ENCODE measurements at places on chromosomes 1 and 21.
A peak's percentile ranks its signal among the peaks of the same experiment; 100 is the strongest.

- no peak for DNase-seq
Measured at GRCh38 chr1:212118872-212119260, 83.3 kb downstream of the DTL start.

DNA sequence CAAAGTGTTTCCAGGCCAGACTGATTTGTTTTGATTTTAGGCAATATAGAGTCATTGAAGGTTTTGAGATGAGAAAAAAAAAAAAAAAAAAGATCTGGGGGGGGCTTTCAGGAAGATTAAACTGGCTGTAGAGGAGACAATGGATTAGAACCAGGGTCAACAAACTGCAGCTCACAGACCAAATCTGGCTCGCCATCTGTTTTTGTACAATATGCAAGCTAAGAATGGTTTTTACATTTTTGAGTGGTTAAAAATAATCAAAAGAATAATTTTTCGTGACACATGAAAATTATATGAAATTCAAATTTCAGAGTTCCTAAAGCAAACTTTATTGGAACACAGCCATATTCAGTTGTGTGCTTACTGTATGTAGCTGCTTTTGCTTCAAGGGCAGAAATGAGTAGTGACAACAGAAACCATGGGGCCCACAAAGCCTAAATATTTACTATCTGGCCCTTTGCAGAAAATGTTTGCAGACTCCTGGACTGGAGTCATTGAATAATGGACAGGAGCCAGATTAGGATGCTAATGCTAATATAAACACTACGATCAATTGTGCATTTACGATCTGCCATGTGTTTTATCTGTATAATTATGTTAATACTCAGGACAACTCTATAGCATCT lies 375.7 kb upstream of the DAB1 start:
- DNase-seq, result no peak

- peak; percentile 58 for DNase-seq
Measured at GRCh38 chr1:110879758-110880606, 7.0 kb downstream of the CD53 start.

GRCh38 chr21:42202321-42202720 lies 16.6 kb upstream of the ABCG1 start:
- no peak for DNase-seq

DNA sequence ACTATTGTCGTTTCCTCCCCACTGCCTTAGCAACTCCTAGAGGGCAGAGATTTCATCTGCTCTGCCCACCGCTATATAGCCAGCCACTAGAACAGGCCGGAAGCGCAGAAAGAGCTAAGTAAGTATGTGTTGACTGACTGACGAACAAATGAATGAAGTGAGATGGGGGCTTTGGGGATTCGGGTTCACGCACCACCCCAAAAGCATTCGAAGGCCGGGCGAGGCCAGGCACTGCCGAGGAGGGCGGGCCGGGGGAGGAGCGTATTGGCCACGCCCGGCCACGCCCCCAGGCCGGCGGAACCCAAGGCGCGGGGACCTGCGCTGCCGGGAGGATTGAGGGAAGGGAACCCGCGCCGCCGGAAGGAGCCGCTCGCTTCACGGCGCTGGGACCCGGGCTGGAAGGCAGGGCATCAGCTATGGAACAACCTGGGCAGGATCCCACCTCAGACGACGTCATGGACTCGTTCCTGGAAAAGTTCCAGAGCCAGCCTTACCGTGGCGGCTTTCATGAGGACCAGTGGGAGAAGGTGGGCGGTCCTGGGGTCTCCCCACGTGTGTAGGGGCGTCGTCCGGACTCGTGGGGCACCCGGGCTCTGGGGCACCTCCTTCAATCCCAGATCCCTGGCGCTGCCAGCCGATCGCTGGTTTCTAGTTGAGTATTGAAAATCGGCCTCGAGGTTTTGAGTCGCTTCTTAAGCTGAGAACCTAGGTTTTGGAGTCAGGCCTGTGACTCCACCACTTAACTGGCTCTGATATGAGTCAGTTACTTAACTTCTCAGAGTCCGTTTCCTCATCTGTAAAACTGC lies at the start of gene TTC4:
Gene TTC4 (plus strand): TSS at position 369 of the 806 bp plus-strand sequence. CDS start 48 bp downstream, at position 417.
- peak; percentile 84 for DNase-seq

DNA sequence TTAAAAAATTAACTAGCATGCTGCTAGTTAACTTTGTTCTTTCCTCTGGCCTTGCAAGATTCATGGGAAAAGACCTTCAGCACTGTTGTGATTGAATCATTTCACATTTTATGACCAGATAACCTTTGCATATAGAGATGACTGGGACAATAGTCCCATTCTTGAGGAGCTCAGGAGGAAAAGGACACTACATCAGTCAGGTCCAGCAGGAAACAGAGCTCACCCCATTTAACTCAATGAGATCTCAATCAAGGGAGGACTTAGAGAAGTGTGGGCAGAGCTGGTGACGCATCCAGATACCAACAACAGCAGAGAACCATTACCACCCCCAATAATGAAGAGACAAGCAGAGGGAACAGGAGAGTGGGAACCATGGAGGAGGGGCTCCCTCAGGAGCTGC lies 109.4 kb upstream of the GUCA2B start:
- DNase-seq, result no peak

DNA sequence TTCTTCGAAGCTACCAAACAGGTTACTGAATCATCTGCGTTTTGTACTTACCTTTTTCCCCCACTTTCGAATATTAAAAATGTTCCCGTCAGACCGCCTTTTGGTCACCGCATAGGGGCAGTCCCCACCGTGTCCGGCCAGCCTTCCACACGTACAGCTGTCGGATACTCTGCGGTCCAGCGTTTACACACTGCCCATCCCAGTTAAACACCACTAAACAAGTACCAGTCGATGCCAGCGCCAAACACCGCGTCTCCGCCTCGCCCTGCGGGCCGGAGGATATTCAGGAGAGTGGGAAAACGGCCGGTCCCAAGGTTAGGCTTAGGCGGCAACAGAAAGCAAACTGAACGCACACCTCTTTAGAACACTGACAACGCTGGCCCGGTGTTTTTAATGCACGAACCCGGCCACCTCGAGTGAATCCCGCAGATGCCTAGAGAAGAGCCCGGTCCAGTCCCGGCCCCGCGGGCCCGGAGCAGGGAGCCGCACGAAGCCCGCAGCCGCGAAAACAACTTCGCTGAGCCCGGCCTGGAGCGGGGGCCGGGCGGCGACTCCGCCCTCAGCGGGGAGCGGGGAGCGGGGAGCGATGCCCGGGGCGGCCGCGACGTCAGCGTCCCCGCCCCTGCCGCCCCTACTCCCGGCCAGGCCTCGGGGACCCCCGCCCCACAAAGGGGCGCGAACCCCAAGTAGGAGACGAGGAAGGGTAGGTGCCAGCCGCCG lies 730 bp upstream of the PHF13 start:
- no peak for DNase-seq

DNA sequence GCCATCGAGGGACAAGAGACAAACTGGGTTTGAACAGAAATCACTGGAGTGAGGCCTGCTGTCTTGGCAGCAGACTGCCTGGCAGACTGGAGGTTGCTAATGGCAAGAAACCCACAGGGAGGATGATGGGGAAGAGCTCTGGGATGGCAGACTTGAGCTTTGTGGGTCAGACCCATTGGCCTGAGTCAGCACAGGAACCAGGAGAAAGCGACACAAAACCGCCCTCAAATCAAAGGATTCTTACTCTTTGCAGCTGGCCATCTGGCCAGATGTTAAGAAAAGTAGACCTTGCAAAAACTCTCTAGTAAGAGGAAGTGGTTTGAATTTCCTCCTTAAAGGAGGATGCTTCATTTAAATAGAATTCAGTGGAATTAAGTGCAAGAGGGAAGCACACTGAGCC lies 195.2 kb upstream of the JUN start:
- no peak for DNase-seq

GRCh38 chr1:6028042-6028850 lies 17.4 kb upstream of the KCNAB2 start:
- no peak for DNase-seq

- no peak for DNase-seq
Measured at GRCh38 chr1:94244816-94245215, 7.4 kb upstream of the ARHGAP29 start.

DNA sequence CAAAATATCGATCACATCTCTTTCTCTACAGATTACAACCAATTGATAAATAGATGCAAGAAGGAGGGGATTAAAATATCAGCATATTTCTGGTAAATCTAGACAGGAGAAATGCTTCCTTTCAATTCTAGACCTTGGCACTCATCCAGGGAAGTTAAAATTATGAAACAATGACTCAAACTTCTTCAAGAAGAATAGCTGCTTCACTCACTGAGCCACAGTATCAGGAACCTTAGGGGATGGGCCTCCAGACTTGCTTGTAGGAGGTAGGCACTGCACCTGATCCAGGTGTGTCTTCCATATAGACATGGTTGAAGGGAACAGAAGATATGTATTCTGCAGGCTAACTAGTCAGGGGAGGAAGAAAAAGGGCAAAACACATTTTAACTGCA lies 9.8 kb downstream of the SLAMF7 start:
- no peak for DNase-seq

GRCh38 chr1:18458133-18459092 lies 22.3 kb upstream of the KLHDC7A start:
- DNase-seq, result no peak

DNA sequence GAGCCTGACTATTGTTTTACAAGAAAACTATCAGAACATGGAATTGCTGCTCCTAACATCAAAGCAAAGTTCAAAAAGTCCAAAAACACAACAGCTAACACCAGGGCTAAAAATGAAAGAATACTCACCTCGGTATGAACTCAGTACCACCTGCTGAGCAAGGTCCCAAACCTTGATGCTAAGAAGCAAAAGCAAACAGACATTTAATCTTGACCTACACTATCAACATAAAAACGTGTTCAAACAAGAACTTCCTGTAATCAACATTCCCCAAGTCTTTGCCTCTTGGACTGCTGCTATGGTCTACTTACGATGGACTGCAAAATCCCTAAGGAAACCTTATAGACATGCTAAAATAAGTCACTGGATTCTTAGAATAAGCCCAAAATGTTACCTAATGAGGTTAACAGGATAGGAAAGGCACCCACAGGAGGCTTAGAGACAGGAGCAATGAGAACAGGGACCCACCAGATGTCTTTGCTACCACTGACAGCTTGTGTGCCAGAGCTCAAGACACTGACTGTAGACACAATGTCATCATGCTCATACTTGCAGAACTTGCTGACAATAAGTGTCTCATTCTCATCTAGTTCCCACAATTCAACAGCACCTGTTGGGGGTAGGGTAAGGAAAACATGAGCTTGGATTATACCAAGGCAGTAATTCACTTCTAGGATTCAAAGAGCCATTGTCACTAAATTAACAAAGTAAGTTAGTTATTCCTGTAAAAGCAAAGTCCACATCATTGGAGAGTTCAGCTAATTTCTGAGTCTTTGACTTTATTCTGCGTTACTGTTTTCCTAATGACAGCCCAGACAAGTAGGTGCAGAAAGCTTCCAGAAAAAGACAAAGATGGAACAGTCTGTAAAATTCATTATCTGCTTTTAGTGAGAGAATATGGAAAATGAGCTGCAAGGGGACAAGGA lies 1.8 kb downstream of the WDR77 start:
- no peak for DNase-seq

DNA sequence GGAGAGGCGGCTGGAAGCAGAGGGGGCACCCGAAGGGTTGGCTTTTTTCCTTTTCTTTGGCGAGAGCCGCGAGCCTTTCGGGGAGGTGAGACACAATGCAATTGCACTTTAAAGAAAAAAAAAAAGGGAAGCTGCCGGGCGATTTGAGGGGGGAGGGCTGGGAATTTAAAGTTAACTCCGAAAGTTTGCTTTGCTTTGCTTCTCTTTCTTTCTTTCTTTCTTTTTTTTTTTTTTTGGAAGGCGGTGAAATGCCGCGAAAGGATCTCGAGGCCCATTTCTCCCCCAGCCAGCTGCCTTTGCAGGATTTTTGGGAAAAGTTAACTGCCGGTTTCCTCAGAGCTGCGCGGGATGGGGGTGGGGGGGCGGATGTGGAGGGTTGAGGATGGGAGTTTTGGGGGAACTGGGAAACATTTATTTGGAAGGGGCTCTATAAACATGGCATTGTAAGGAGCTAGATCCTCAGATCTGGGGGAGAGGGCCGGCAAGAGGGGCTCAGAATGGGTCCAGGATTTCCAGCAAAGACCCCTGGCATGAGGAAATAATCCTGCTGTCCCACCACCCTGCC lies 997 bp downstream of the ZNF362 start:
- DNase-seq, result no peak
